ENCODE measurements at places on chromosomes 6 and 20.
A peak's percentile ranks its signal among the peaks of the same experiment; 100 is the strongest.

DNA sequence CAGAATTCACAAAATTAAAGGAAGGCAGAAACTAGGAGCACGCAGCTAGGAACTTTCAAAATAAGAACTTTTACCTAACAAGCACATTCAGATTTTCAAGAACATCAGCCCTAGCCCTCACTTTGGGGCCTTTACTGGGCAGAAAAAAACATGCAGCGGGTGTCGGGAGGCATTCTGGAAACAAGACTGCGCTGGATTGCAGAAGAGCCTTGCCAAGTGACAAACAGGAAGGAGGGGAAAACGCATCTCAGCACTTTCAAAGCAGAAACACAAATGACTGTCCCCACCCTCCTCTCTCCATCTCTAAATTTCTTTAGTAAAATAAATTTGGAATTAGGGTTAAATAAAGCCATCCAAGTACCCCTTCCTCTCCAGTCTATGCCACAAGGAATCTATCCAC lies 74.6 kb upstream of the RREB1 start:
- DNase-seq: no peak

GRCh38 chr20:31915491-31916280 lies 36.2 kb downstream of the PDRG1 start:
- DNase-seq: no peak

- DNase-seq: no peak
Measured at GRCh38 chr20:40959325-40960092, 69.1 kb upstream of the TOP1 start.

DNA sequence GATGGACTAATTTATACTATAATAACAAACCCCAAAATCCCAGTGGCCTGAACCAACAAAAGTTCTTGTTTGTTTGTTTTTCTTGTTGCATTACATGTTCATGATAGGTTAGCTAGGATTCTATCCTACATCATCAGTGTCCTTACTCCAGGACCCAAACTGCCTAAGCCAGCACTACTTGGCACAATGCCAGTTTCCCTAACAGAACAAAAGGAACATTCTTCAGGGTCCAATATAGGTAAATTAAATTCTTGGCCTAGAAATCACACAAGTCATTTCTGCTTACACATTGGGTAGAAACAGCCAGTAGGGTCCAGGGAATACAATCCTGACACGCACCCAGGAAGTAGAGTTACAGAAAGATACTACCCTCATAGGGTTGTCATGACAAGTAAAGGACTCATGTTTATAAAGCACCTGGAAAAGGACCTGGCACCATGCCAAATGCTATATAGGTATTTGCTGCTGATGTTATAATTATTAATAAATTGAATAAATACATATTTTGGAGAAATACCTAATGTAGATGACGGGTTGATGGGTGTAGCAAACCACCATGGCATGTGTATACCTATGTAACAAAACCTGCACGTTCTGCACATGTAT lies 38.8 kb downstream of the RCAN2 start:
- no peak for DNase-seq

DNA sequence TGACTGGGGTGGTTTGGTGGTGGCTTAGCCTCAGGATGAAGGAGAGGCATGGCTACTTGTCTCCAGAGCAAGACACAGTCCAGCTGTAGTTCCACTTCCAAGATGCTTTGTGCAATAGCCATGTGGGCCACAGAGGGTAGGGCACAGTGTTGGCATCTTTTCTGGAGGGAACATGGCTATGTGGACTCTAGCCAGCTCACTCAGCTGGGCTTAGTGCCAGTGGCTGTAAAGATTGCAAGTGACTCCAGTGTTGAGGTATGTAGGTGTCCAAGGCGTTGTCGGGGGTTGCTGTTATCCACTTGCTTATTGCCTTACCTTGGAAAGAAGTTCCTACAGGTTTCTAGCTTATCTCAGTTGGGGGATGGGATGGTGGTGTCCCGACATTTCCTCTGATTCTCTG lies 233.4 kb downstream of the CD109 start:
- peak; percentile 13 for DNase-seq

All from fibroblast of skin of abdomen (primary cell).